Activated naive CD4-positive, alpha-beta T cell treated with anti-CD3 and anti-CD28 coated beads for 36 hours (primary cell): ENCODE measurements at places on chromosomes 4 and X. TPM values are rescaled to one million over a fixed set of nuclear protein-coding genes. Genes with fewer than 3 reads are reported as not detected.

BDH2 gene
- total RNA-seq: 20.4 TPM

AFP gene
- not detected for total RNA-seq

DNA sequence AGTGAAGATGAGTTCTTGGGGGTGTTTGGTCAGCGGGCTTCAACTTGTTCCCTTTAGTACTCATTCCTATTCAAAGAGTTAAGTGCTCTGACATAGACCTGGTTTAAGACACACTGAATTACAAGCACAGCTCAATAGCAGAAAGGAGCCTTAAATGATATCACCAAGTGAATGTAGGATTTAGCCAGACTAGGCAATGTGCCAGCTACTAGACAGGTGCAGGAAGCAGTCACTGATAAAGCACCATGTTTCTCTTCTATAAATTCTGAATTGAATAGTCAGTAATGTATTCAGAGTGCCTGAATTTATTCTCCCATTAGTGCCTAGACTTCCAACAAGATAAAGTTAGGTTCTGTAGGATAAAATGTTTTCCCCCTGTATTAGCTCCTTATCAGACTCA lies 63.6 kb downstream of the ASB9 start:
- no peak for DNase-seq

DNA sequence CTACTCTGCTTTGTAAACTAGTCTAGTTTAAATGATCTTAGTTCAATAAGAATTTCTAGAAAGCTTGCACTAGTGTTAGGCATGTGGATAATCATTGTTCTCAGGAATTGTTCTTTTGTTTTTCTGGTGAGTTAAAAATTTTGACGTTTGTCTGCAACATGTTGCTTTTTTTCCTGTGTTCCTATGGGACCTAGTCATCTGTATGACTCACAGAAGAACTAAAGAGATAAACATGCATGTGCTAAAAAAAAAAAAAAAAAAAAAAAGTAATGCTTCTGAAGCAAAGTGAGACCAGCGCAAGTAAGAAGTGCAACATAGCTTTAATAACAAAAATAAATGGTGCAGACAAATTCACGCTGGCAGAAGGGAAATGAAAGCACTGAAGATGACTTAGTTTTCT lies 471.2 kb downstream of the IQCM start:
- DNase-seq: no peak

- no peak for DNase-seq
Measured at GRCh38 chrX:27675493-27675892, 85.3 kb downstream of the DCAF8L2 start.

DNA sequence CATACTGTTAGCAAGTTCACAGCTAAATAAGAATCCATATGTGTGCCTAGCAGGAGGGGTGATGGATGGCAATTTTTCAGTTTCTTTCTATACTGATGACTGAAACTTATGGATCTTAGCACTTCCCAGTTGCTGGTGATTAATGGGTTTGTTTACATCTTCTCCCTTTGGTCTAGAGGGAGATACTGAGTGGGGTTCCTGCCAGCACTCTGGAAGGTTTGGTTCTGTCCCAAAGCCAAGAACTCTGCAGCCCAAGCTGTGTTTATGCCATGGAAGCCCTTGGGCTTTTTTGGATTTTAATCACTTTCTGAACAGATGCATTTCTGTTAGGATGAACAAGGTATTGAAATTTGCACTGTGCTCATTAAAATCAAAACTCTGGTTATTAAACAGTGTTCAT lies 43.5 kb downstream of the DDIT4L start:
- no peak for DNase-seq

- DNase-seq: peak; percentile 18
Measured at GRCh38 chr4:37675587-37676290, 10.4 kb downstream of the RELL1 start.

HSFX1 gene
- total RNA-seq: 0.10 TPM

MXRA5 gene
- total RNA-seq: not detected

KLHL4 gene
- not detected for total RNA-seq

- no peak for DNase-seq
Measured at GRCh38 chrX:43953218-43953617, 20.0 kb downstream of the NDP start.

GRCh38 chr4:169957785-169958184 lies 68.4 kb downstream of the MFAP3L start:
- no peak for DNase-seq

- DNase-seq: no peak
Measured at GRCh38 chrX:46366381-46367207, 178.6 kb downstream of the ZNF674 start.

XK gene
- not detected for total RNA-seq

GRCh38 chrX:152950786-152951185 lies 43.1 kb downstream of the PNMA5 start:
- DNase-seq: no peak

- no peak for DNase-seq
Measured at GRCh38 chrX:132333351-132333750, 114.1 kb upstream of the RAP2C start.

KIT gene
- total RNA-seq: not detected

MAGEA1 gene
- total RNA-seq: not detected

DNA sequence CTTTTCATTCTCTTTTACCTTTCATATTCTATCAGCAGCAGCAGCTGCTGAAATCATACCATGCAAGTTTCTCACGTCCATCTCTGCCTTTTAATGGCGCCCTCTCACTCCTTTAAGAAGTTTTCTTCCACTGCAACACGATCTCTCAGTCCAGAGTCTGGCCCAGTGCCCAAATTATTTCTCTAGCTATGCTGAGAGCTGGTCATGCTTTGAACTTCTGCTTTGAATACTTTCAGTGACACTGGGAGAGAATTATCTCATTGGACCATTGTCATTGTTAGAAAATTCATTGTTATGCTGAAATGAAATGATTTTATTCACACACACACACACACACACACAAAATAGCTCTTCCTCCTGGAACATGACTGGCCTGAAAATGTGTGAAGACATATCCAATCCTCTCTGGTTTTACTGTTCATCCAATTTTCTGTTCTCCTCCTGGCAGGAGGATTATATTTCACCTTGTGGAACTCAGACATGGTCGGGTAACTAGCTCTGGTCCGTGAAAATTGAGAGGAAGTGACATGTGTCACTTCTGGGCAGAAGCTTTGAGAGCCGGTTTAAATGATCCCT lies 1.3 kb upstream of the PDHA1 start:
- DNase-seq: no peak

MXD4 gene
- total RNA-seq: 2.3 TPM

GRCh38 chrX:135433531-135434257 lies 11.9 kb downstream of the SMIM10L2A start:
- DNase-seq: no peak

ESX1 gene
- total RNA-seq: not detected

- DNase-seq: no peak
Measured at GRCh38 chrX:103846386-103846785, 14.3 kb upstream of the RAB9B start.

GRCh38 chrX:74680836-74681235 lies 66.4 kb upstream of the RLIM start:
- no peak for DNase-seq

DNA sequence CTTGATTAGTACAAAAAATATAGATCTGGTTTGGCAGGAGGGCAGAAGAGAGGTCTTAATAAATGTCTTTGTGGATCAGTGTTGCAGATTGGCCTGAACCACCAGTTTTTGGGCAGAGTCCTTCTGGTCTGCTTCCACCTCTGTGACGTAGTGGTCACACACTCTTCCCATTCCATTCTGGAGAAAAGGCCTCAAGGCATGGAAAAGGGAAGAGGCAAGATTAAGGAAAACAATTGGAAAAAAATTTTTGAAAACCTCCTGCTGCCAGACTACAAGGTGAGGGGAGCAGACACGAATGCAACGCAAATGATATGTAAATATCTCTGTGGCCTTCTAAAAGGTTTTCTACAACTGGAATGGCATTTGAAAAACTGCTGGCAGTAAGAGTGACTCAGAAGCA lies 24.3 kb upstream of the FAM47C start:
- no peak for DNase-seq

- no peak for DNase-seq
Measured at GRCh38 chr4:39846120-39846519, 131.6 kb downstream of the PDS5A start.

FAM149A gene
- 0.42 TPM for total RNA-seq

SAGE1 gene
- not detected for total RNA-seq

SPANXN5 gene
- total RNA-seq: not detected

PPP1R2C gene
- total RNA-seq: not detected

HS6ST2 gene
- 0.98 TPM for total RNA-seq

SOD3 gene
- not detected for total RNA-seq

RRH gene
- total RNA-seq: not detected

FAM53A gene
- 2.6 TPM for total RNA-seq

DNA sequence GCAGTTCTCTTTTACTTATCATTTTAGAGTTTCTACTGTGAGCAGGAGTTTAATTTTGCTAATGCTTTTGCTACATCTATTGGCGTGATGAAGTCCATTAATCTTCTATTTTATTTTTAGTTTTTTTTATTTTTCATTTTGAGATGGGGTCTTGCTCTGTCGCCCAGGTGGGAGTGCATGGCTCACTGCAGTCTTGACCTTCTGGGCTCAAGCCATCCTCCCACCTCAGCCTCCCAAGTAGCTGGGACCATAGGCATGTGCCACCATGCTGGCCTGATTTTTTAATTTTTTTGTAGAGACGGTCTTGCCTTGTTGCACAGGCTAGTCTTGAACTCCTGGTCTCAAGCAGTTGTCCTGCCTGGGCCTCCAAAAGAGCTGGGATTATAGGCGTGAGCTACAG lies 9.4 kb downstream of the ZFX start:
- DNase-seq: no peak

GRCh38 chr4:170052919-170053318 lies 26.7 kb upstream of the MFAP3L start:
- DNase-seq: no peak

TCP11X2 gene
- total RNA-seq: not detected

GPC3 gene
- total RNA-seq: 0.49 TPM

- no peak for DNase-seq
Measured at GRCh38 chr4:82753238-82753637, 45.4 kb downstream of the SCD5 start.
